ENCODE measurements at places on chromosomes 1 and 21.

GRCh38 chr1:160813215-160813614, 17.2 kb downstream of the LY9 start:
- DNase-seq, result no peak

GRCh38 chr21:46641656-46642055, 6.2 kb downstream of the PRMT2 start:
- no peak for DNase-seq

DNA sequence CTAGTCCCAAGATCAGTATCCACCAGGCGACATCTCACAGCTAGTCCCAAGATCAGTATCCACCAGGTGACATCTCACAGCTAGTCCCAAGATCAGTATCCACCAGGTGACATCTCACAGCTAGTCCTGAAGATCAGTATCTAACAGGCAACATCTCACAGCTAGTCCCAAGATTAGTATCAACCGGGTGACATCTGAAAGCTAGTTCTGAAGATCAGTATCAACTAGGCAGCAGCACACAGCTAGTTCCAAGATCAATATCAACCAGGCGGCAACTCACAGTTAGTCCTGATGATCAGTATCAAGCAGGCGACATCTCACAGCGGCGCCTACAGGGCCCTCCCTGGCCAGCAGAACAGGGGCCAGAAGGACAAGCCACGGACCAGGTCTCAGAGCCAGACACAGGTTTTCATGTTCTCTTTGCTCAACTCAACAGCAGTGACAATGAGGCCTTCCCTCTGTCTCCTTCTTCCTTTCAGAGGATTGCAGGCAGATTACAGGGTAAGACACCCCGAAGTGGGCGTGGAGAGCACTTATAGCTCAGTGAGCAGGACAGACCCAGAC, 32.5 kb downstream of the NPHP4 start:
- DNase-seq, result no peak

GRCh38 chr1:182484531-182485257, 34.7 kb downstream of the RGSL1 start:
- no peak for DNase-seq
